Calu3 (cell line): ENCODE measurements at places on chromosomes 2 and 18. TPM values are rescaled to one million over a fixed set of nuclear protein-coding genes. Genes with fewer than 3 reads are reported as not detected.

DIS3L2 gene
- 44.5 and 46.0 TPM in 2 replicates for total RNA-seq

LIMS4 gene
- total RNA-seq, result 0.29 TPM in 1 of 2 replicates, not detected in the other

MRPL53 gene
- total RNA-seq, result 83.7 and 88.9 TPM in 2 replicates

SOWAHC gene
- total RNA-seq, result 18.9 and 19.1 TPM in 2 replicates

C1QL2 gene
- total RNA-seq, result not detected in 2 replicates

GRCh38 chr2:9707008-9707407 lies 76.2 kb upstream of the YWHAQ start:
- no peak for DNase-seq
- no peaks in the 10 kb centered on the region for H3K4me1 ChIP-seq
- no peak overlapping the region for H3K4me3 ChIP-seq
- H3K36me3 ChIP-seq, result no peaks in the 10 kb centered on the region
- H3K27me3 ChIP-seq, result peaks cover 8% of the 10 kb centered on the region

DNA sequence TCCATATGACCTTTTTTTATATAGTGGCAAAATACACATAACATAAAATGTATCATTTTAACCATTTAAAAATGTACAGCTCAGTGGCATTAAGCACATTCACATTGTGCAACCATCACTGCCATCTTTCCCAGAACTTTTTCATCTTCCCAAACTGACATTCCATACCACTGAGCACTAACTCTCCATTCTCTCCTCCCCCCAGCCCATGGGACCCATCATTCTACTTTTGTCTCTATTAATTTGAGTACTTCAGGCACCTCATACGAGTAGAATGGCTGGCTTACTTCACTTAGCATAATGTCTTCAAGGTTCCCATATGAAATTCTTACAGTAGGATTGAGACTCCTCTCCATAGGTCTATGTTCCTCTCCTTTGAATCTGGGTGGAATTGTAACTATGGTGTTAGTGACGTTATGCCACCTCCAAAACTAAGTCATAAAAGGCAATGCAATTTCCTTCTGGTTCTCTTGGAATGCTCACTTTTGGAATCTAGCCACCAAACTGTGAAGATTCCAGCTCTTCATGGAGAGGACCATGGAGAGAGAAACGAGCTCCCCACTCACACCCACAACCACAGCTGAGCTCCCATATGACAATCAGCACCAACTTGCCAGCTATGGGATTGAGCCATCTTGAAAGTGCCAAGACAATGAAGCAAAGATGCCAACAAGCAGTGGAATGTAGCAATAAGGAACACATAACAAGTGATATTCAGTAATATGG lies 9.8 kb upstream of the DNAJC27 start:
- no peaks in the 10 kb centered on the region for H3K36me3 ChIP-seq
- H3K27me3 ChIP-seq, result no peaks in the 10 kb centered on the region
- H3K4me1 ChIP-seq, result no peaks in the 10 kb centered on the region

GRCh38 chr2:19933351-19933981 lies 31.7 kb upstream of the TTC32 start:
- DNase-seq, result peak; percentile 32
- peak overlapping the region; percentile 85 for H3K27ac ChIP-seq
- H3K36me3 ChIP-seq, result peaks cover 10% of the 10 kb centered on the region
- H3K27me3 ChIP-seq, result no peaks in the 10 kb centered on the region

- no peak overlapping the region for H3K27ac ChIP-seq
- H3K36me3 ChIP-seq, result peaks cover 16% of the 10 kb centered on the region
- H3K4me3 ChIP-seq, result no peak overlapping the region
- H3K27me3 ChIP-seq, result no peaks in the 10 kb centered on the region
These were observed 44.6 kb downstream of the SMAD4 start for GRCh38 chr18:51074605-51075004.

GRCh38 chr2:217928324-217929181 lies 74.2 kb downstream of the TNS1 start:
- H3K4me1 ChIP-seq, result no peaks in the 10 kb centered on the region
- H3K27me3 ChIP-seq, result peaks cover 72% of the 10 kb centered on the region
- DNase-seq, result no peak
- H3K36me3 ChIP-seq, result no peaks in the 10 kb centered on the region
- H3K27ac ChIP-seq, result no peak overlapping the region

DNA sequence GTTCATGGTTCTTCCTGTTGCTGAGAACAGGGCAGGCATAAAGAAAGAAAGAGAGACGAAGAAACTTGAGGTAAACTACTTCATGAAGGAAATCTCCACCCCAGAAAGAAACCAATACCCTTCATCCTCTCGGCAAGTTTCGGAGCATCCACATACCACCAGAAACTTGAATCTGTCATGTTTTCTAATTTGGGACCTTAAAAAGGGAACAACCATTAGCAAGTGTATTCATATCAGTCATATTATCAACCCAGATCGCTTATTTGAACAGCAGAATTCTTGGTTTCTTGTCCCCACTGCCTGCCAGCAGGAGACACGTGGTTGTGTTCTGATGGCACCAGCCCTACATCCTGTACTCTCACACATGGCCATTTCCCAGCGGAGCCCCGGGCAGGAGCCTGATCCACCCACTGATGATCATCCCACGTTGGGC lies 53.2 kb upstream of the FZD7 start:
- no peaks in the 10 kb centered on the region for H3K27me3 ChIP-seq
- H3K27ac ChIP-seq, result no peak overlapping the region
- no peaks in the 10 kb centered on the region for H3K4me1 ChIP-seq
- H3K36me3 ChIP-seq, result no peaks in the 10 kb centered on the region

- no peak overlapping the region for H3K4me3 ChIP-seq
- H3K4me1 ChIP-seq, result no peaks in the 10 kb centered on the region
- H3K27ac ChIP-seq, result no peak overlapping the region
- no peaks in the 10 kb centered on the region for H3K36me3 ChIP-seq
- no peak for DNase-seq
- H3K27me3 ChIP-seq, result no peaks in the 10 kb centered on the region
These were observed 196.1 kb upstream of the MYT1L start for GRCh38 chr2:2527148-2527547.

DNA sequence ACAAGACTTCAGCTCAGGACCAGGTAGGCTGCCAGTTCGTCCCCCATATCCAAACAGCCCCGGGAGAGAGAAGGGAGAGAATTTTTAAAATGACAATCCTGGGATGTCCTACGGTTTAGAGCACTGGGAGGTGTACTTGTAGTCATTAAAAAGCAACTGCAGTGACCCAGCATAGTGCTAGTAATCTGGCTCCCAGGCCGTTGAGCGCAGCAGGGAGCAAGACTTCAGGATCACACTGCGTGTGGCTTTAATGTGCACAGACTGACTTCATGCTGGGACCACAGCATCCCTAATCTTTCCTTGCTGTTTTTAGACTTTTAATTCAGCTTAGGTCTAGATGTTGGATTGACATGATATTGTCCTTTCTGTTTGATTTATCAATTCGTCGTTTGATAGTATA lies 219.3 kb upstream of the FOSL2 start:
- no peak overlapping the region for H3K4me3 ChIP-seq
- H3K4me1 ChIP-seq, result no peaks in the 10 kb centered on the region
- H3K27me3 ChIP-seq, result no peaks in the 10 kb centered on the region
- H3K36me3 ChIP-seq, result no peaks in the 10 kb centered on the region
- DNase-seq, result no peak
- H3K27ac ChIP-seq, result no peak overlapping the region

- H3K4me1 ChIP-seq, result peaks cover 2% of the 10 kb centered on the region
- H3K27ac ChIP-seq, result no peak overlapping the region
- H3K36me3 ChIP-seq, result peaks cover under 1% of the 10 kb centered on the region
These were observed 111.9 kb upstream of the COL5A2 start for GRCh38 chr2:189291460-189291859.
